Substantia nigra (tissue), 51 donors: ENCODE measurements at places on chromosomes 16 and 17.

DNA sequence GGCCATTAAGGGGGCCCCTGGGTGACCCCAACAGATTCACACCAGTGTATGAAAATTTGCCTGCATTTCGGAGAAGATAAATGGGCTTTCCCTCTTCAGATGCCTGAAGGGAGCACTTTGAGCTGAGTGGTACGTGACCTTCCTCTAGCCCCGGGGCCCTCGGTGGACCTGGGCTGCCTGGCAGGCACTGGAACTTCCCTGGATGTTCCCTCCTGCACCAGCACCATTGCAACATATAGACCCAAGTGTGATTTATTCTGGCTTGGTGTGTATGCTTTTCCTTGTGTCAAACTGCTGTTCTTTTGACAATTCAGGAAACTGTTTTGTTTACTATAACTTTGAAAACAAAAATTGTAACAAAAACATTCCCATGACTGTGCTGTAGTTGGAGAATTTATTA is 93.8 kb downstream of the TNFRSF13B start:
- DNase-seq: no peak

- no peak for DNase-seq
These were observed 762.0 kb downstream of the KCNJ18 start for GRCh38 chr17:22454070-22454999.

DNA sequence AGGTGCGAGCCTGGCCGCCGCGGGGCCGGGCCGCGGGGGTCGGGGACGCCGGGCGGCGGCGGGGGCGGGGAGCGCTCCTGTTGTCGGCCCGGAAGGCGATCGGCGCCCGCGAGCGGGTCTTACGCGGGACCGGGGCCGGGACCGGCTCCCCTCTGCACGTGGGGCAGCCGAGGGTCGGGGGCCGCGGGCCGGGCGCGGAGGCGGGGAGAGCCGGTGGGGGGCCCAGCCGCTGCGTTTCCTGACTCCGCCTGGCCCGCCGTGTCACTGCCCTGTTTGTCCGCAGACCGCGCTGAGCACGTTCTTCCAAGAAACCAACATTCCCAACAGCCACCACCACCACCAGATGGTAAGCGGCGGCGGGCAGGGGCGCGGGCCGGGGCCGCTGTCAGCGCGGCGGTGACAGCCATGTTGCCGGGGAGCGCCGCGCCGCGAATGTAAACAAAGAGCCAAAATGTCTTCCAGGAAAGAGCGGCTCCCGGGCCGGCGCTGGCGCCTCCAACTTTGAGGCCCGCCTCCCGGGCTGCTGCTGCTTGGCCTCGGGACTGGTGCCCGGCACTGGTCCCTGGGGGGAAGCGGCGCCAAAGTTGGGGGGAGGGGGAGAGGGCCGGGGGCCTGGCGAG is 586 bp downstream of the UBALD2 start:
- peak; percentile 25 for DNase-seq

GRCh38 chr17:34673516-34673915 is 94.1 kb downstream of the TMEM132E start:
- no peak for DNase-seq

GRCh38 chr17:61524319-61524718 is 66.7 kb downstream of the NACA2 start:
- DNase-seq: no peak

- no peak for DNase-seq
These were observed 7.9 kb downstream of the SOCS1 start for GRCh38 chr16:11248133-11248532.

DNA sequence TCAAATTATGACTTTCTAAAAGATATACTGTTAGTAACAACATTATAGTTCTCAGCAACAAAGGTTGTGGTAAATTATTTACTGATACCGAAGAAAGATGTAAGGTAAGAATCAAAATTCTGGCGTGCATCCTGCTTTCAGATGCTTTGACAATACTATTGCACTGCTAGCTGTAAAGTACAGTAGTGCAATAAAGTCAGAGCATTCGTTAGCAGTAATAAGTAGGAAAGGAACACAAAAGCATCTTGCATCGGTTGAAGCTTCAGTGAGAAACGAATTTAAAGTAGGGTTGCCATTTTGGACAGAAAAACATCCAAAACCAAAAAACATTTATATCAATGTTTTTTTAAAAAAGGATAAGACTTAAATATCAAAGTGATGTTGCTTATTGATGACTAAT is 4.0 kb downstream of the SKA2 start:
- no peak for DNase-seq

DNA sequence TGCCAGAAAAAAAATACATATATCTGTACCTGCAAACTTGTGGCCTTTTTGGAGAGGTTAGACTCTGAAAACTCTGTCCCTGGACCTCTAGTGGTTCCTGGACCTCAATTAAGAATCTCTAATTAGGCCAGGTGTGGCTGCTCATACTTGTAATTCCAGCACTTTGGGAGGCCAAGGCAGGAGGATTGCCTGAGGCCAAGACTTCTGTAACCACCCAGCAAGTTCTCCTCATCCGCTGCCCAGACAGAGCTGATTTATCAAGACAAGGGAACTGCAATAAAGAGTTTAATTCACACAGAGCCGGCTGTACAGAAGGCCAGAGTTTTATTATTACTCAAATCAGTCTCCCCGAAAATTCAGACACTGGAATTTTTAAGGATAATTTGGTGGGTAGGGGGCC is 4.2 kb downstream of the ASPA start:
- no peak for DNase-seq

DNA sequence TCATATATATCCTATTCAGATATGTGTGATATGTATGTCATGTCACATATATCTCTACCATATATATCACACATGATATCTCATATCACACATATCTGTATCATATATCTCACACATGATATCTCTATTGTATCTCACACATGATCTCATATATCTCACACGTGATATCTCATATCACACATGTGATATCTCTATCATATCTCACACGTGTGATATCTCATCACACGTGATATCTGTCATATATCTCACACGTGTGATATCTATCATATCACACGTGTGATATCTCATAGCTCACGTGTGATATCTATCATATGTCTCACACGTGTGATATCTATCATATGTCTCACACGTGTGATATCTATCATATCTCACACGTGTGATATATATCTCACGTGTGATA is 240.7 kb downstream of the MAP2K4 start:
- DNase-seq: no peak

DNA sequence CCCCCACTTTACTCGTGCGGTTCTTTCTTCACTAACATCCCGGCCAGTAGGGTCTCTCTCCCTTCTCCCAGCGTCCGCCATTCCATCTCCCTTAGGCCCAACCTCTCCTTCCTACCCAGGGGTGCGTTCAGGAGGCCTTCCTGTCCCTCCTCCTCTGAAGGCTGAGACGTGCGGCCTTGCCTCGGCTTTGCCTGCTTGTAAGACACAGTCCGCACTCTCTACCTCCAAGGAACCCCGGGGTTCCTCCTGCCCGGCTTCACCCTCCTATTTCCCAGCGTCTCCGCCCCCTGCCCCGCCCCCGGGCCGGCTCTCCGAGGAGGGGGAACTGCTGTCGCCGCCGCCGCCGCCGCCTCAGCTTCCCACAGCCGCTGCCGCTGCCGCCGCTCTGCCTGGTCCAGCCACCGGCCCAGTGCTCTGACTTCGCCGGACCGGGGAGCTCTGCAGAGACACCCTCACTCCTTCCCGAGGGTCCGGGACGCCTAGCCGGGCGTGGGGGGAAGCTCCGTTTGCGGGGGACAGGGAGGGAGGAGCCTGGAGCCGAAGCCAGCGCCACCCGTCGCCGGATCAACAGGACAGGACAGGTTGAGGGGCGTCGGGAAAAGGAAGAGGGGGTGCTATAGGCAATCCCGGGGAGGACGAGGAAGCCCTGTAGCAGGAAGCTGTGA is 1.2 kb upstream of the FGF11 start:
- no peak for DNase-seq

- DNase-seq: no peak
These were observed 2.0 kb upstream of the CAVIN1 start for GRCh38 chr17:42424991-42425610.

GRCh38 chr16:89026121-89026612 is 49.2 kb upstream of the CBFA2T3 start:
- DNase-seq: no peak

- no peak for DNase-seq
These were observed at the start of gene TNFRSF12A for GRCh38 chr16:3020247-3020603. TNFRSF12A (plus strand) TSS chr16:3020368; CDS start chr16:3020398, 30 bp downstream.

DNA sequence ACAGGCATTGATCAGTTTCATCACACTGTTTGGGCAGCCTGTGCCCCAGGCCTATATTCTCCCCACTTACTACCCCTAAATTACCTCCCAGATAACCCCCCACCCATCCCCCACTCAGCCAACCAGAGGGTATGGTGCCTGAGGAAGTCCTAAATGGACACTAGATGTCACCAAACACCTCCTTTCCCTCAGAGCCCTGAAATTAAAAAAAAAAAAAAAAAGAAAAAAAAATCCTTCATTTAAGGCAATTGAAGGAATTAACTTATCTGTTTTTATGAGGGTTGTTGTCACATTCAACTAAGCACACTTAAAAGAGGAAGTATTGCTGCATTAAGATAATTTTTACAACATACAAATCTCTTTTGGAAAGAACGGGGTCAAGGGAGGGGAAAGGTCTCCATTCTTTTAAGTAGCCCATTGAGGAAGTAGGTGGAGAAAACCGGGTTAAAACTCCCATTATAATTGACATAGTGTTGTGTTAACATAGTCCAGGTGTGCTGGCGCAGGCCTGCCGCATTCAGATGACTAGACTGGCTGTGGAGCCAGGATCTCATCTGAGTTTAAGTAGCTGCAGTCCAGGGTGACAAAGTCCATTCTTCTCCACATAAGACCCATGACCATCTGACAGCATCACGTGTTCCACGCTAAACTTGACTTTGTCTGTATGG is 46.3 kb downstream of the SNX11 start:
- no peak for DNase-seq

GRCh38 chr17:67534941-67535340 is 157.9 kb downstream of the PITPNC1 start:
- DNase-seq: no peak

DNA sequence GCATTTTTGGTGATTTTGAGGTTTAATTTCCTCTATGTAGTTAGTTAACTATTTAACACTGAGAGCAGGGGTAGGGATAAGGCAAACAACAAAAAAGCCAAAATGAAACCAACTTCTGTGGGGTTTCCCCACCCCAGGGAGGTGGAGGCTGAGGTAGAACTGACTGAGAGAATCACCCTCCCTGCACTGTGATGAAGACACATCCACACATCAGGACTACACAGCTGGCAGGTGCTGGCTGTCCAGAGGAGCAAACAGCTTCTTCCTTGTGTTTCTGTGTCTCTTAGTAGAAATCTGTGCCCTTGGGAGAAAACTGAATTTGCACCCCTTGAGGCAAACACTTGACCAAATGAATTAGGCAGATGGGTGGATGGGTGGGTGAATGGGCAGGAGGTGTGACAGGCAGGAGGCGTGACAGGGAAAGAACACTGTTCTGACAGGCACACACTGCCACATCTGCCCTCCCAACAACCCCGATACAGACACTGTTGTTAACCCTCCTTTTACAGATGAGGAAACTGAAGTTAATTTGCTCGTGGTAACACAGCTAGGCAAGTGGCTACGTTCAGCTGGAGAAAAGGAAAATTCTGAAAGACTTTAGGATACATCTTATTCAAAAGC is 62.9 kb upstream of the AMZ2 start:
- no peak for DNase-seq

- no peak for DNase-seq
These were observed 1026.8 kb downstream of the CDH11 start for GRCh38 chr16:64094992-64095634.

DNA sequence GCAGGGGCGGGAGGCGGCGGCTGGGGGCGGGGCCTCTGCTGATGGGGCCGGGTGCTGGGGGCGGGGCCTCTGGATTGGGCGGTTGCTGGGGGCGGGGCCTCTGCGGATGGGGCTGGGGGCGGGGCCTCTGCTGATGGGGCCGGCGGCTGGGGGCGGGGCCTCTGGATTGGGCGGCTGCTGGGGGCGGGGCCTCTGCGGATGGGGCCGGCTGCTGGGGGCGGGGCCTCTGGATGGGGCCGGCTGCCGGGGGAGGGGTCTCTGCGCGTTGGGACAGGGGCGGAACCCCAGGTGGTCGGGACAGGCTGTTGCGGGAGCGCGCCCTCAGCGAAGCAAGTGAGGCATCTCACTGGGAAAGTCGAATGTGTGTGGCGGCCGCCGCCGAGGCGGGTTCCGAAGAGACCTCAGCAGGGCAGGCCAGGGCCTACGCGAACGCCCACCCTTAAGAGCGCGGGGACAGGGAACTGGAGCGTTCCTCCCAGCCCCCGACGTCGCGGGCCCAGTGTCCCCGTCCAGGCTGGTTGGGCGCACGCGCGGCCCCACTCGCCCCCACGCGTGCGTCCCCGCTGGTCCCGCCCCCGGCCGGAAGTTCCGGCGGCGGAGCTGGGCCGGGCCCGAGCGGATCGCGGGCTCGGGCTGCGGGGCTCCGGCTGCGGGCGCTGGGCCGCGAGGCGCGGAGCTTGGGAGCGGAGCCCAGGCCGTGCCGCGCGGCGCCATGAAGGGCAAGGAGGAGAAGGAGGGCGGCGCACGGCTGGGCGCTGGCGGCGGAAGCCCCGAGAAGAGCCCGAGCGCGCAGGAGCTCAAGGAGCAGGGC is at the start of gene STUB1:
TSS of gene STUB1 (plus strand) at position 597 of the 811 bp plus-strand sequence. CDS start at position 713, 116 bp downstream.
- peak; percentile 88 for DNase-seq

- no peak for DNase-seq
These were observed 4.0 kb downstream of the AMFR start for GRCh38 chr16:56421313-56421712.

GRCh38 chr16:12903407-12904328 is 2.3 kb downstream of the SHISA9 start:
- no peak for DNase-seq

DNA sequence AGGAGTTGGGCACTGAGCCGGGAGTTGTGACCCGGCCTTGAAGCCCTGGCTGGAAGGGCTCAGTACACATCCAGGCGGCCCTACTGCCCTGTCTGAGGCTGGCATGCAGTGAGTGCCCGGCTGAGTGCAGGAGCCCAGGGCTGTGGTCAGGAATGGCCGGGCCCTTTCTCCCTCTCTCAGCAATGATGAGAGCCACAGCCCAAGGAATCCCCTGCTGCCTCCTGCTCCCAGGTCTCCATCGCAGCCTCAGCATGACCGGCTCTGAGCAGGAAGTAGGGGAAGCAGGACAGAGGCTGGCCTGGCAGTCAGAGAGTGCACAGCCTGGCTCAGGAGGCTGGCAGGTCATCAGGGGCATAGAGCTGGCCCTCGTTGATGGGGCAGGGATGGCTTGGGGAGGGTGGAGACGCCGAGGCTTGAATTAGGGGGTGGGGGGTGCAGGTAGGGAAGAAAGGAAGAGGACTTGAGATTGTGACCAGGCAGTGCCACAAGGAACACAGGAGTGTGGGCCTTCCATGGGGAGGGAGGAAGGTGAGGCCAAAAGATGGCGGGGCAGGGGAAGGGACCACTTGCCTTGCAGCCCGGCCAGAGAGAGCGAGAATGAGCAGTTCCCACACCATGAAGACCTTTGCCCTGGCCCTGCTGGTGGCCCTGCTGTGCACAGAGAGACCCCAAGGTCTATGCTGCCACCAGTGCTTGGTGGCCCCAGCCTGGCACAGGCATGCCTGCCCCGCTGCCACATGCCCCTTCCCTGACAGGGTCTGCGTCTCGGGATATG is 32.1 kb upstream of the KRT17 start:
- DNase-seq: no peak

DNA sequence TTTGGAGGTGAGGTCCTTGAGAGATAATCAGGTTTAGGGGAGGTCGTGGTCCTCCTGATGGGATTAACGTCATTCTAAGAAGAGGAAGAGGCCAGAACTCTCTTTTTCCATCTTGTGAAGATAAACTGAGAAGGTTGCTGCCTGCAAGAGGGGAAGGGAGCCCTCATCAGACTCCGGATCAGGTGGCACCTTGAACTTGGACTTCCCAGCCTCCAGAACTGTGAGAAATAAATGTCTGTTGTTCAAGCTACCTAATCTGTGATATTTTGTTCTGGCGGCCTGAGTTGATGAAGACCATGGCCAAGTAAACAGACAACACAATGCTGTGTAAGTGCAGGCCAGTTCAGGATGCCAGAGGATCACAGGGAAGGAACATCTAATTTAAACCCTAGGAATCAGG is 10.9 kb upstream of the PRKCB start:
- no peak for DNase-seq
